ENCODE measurements at places on chromosomes 1 and 21. TPM values are rescaled to one million over a fixed set of nuclear protein-coding genes. Genes with fewer than 3 reads are reported as not detected.

DNA sequence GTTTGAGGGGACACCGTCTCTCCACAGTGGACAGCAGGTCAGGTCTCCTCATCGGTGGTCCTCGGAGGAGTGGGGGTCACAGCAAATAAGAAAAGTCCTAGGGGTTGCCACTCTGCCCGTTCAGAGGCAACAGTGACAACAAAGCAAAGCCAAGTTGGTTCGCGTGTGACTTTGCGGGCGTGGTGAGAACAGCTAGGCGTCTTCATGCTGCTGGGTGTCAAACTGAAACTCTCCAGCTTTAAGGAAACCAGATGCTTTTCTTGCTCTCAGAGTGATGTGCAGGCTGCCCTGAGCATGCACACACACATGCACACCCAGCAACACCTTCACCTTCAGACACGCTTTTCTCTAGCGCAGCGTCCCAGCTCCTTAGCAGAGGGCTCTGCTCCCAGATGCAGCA, 70.1 kb upstream of the ARHGEF16 start:
- no peak for DNase-seq

GRCh38 chr21:15732290-15732995, 2.7 kb downstream of the USP25 start:
- DNase-seq: peak; percentile 13

DNA sequence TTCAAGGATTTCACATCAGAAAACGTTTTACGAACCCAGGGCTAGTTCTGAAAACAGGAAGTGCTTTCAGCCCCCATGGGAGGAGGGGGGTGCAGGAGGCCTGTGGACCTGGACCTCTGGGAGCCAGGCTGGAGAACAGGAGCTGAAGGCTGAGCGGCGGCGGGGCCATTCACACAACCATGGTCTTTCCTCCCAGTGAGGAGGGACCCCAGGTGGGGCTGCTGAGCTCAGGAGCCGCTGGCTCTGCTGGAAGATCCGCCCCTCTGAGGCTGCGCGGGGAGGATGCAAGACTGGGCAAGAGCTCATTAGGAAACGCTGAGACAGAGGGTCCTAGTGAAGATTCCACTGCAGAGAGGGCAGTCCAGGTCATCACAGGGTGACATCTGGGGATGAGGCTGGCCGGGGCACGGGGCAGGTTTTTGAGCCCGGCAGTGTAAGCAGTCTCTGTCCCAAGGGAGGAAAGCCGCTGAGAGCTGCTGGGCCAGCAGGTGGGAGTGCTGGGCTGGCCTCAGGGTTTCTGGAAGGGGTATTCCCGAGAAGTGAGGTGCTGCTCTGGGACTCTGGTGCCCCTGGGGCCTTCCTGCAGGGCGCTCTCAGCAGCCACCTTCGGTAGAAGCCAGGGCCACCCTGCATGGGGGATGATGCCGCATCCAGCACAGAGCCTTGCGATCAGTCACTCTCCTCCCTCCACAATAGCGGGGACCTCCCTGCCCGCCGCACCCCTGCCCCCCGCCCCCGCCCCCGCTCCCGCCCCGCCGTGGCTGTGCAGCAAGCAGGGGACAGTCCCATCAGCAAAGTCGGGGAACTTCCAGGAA, 7.5 kb downstream of the MX2 start:
- DNase-seq: no peak

DNA sequence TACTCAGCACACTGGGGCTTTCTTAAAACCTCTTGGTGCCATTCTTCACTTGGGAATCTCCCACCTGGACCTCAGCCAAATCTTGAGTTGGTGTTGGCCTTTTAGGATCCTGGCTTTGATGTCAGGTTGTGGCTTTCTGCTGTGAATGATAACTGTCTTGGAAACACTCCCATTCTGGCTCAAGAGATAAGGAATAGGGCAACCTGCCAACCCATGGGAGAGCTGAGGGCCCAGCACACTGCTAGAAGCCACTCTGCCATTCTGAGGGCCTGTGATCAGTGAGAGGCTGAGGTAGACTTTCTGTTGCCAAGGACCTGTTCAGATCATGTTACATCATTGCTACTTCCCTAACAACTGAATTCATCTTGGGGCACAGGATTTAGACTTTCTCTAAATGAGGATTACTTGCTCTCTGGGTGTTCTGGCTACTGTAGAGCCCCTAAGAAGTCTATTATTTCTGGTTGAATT, 45.8 kb downstream of the TTC39A start:
- peak; percentile 28 for DNase-seq

GRCh38 chr1:66247415-66248208, 286.3 kb upstream of the SGIP1 start:
- no peak for DNase-seq

GRCh38 chr1:1609822-1610485, 5.3 kb upstream of the MIB2 start:
- DNase-seq: no peak

DNA sequence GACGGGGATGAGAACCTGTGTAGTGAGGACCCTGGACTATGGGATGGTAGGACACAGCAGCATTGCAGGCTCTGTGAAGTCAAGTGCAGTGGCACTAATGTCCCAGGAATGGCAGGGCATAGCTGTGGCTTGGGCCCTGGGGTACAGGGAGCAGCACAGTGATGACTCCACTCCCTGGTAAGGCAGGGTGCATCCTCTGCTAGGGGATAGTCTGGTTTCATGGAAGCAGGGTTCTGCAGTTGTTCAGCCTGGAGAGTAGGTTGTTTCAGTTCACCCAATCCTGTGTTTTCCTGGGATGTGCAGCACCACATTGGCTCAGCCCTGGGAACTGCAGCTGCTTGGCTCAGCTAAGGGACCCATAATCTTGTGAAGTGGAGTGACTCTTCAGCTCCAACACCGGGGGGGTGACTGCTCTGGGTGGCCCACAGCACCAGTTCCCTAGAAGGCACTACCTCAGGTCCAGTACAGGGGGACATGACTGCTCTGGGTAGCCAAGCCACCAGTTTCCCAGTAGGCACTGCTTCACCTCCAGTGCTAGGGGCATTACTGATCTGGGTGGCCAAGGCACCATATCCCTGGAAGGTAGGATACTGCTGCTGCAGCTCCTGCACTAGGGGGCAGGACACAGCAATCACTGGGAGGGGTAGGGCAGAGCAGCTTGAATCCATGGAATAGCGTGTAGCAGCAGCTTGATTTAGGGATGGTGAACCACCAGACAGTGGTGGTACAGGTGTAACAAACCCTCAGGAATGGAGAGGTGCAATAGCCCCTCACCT, 15.3 kb upstream of the C1orf185 start:
- DNase-seq: no peak

DNA sequence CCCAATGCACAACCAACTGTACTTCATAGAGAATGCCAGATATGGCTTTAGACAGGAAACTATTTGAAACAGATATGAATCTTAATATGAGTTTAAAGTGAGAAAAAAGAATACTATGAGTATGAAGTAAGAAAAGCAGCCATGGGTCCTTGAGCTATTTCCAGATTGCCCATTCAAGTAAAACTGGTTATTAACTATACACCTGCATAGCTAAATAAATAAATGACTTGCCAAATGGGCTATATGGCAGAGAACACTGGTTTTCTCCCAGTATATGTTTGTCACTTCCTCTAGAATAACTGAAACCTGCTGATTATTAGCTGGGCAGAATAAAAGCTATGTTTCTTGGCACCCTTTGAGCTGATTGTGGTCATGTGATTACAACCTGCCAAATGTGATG, 17.0 kb upstream of the CD1C start:
- DNase-seq: no peak

DNA sequence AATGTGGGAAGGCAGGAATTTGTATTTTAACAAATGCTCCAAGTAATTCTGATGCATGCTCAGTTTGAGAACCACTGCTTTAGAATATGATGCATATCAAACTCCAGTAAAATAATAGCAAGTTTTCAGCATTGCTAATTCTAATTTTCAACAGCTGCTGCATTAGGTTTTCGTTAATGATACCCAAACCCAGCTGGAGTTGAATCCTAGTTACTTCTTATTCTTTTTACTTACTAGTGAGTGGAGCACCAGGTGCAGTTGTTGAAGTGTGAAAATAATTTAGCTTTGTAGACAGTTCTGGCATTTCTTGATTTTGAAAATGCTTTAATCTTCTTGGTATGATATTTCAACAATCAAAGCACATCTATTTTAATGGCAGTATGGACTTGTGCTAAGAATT, 138.5 kb downstream of the HS2ST1 start:
- no peak for DNase-seq

DNA sequence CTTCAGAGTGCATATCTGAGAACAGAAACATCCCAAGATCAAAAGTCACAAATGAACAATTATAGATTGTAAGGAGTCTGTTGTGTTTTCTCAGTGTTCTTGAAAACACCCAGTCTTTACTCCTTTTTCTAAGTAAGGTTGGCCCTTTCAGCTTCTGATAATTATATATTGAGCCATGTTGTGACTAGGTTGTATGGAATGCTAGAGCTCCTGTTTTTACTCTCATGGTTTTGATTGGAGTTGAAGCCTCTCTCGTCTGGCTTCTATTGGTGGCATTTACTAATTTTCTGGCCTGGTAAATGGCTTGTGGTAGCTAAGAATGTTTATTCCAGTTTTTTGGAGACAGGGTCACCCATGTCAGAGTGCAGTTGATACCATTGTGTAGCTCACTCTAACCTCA, 84.7 kb downstream of the NDUFS5 start:
- DNase-seq: peak; percentile 32

GRCh38 chr1:224726441-224727182, 110.5 kb downstream of the CNIH3 start:
- peak; percentile 96 for DNase-seq

- DNase-seq: no peak
These were observed 106.0 kb downstream of the PCNX2 start for GRCh38 chr1:233189526-233189925.

DNA sequence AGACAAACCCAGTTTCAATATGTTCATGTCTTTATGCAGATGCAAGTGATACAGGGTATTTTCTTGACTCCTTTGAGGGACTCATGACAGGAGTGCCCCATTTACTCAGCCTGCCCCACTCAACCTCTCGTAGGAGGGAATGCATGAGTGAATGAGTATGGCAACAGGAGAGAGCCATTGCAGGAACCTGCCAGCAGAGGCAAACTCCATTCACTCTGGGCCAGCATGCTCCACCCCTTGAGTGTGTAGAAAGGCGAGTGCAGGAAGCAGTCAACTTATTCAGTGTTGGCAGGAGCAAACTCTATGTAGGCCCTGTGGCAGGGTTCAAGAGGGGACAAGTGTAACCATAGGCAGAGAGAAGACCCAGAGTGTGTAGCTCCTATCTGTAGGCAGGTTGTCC, 1526.3 kb downstream of the PLA2G4A start:
- peak; percentile 11 for DNase-seq

DNA sequence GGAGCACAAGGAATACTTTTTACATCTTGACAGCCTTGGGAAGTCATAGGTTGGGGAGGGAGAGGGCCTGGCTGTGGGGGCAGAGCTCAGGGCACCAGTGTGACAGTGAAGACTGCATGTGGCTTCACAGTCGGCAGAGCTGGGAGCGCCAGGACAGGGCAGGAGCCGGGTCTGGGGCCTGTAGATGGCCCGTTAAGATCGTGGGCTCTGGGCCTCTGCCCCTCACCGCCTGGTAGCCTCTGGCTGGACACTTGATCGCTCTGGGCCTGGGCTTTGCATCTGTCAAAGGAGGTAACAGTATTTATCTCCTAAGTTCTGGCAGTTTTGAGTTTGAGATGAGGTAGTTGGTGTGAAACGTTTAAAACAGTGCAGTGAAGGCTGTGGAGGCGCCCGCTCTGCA, 4.8 kb downstream of the SLX9 start:
- no peak for DNase-seq

DNA sequence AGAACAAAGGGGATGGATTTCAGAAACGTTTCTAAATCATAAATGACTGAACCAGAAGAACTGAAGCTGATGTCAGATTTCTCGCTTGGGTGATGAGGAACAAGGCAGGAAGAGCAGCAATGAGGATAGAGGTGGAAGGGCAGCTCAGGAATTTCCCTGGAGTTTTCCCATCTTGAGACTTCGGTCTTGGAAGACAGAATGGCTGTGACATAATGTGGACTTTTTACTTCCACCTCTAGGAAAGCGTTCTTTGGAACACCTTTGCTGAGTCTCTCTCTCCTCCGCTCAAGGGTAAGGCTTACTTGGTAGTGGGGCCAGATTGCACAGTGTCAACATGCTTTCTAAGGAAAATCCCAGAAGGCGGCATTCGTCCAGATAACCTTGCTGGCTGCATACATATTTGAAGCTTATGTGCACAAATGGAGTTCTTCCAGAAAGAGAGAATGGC, 36.6 kb downstream of the DEGS1 start:
- DNase-seq: no peak

Gene KDF1
- total RNA-seq: not detected

Gene ZNF669
- total RNA-seq: 6.6 TPM

Gene LCE6A
- not detected for total RNA-seq

Gene RBM11
- not detected for total RNA-seq

Gene FH
- total RNA-seq: 101 TPM

Gene NID1
- 17.5 TPM for total RNA-seq

Gene S100A1
- total RNA-seq: 0.17 TPM

Gene OR10K2
- total RNA-seq: not detected

Gene C1orf116
- 0.20 TPM for total RNA-seq

Gene HCN3
- total RNA-seq: 0.84 TPM

Gene TAL1
- 0.10 TPM for total RNA-seq
